ENCODE measurements at places on chromosomes 4 and X.

- peak; percentile 68 for DNase-seq
Measured at GRCh38 chr4:40124690-40125089, 68.0 kb downstream of the N4BP2 start.

GRCh38 chrX:29531336-29531735, 684.0 kb upstream of the MAGEB2 start:
- DNase-seq = no peak

DNA sequence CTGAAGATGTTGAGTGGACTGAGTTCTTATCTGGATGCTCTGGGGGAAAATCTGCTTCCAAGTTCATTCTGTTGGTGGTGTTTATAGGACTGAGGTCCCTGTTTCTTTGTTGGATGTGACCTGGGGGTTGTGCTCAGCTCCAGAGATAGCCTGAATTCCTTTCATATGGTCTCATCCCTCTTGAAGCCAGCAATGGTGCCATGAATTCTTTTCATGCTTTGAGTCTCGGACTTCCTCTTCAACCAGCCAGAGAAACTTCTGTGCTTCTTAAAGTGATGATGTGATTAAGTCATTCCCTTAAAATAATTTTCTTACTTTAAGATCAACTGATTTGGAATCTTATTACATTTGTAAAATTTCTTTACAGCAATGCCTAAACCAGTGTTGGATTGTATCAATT, 233.8 kb upstream of the UGT8 start:
- no peak for DNase-seq

DNA sequence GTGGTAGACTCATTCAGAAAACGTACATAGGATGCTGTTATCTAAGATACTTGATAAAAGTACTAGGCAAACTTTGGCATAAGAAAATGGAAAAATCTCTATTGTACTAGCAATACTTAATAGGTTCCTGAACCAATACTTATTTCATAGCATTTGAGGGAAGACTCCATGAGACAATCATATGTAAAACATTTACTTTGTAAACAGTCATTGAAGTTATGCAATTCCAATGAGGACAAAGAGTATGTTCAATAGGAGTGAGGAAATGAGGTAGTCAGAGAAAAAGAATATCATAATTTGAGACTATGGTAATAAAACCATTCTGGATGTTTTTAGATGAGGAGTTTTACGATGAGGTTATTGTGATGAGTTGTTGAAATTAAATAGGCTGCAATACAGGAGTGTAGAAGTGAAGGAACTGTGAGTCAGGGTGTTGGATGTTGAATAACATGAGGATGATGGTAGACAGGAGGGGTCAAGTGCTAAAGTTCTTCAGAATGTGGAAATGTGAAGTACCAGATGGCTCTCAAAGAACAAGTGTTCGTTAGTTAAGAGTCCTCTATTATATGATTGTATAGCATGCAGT, 397.9 kb downstream of the PPP3CA start:
- no peak for DNase-seq

DNA sequence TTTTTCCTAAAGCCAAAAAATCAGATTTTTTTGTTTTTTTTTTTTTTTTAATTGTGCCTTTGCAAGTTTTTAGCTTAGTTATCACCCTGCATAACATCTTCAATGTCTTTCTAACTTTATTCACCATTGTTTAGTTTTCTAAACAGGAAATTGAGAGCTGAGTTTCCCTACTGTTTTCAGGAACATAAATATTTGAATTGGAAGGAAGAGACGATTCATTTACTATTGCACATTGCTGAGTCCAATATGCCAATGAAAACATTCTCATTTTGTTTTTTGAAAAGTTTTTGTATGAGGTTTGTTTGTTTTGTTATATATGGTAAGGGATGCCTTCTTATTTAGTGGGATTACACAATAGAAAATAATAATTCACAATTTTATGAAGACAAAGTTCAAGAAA, 148.4 kb downstream of the ANKRD50 start:
- no peak for DNase-seq

DNA sequence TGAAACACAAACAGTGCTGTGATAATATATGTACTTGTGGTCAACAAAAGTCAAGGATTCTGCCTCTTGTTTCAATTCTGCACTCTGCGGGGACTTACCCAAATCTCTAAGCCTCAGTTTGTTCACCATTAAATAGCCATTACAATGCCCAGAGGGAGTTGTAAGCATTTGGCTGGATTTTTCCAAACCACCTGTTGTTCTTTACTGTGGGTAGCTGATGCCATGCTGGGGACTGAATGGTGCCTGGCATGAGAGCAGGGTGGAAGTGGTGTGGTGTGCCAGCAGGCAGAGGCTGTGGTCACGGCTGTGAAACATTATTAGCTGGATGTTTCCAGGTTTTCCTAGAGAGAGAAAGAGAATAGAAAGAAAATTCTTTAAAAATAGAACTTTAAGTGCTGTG, 60.7 kb upstream of the PAK3 start:
- no peak for DNase-seq

All from CD4-positive, alpha-beta T cell (primary cell).